Epithelial cell of prostate (primary cell): ENCODE measurements at places on chromosomes 12 and 14.

GRCh38 chr12:132619386-132620112 is 973 bp downstream of the P2RX2 start:
- no peak for DNase-seq

GRCh38 chr14:20306079-20306423 is 300 bp upstream of the TTC5 start:
- DNase-seq, result no peak

DNA sequence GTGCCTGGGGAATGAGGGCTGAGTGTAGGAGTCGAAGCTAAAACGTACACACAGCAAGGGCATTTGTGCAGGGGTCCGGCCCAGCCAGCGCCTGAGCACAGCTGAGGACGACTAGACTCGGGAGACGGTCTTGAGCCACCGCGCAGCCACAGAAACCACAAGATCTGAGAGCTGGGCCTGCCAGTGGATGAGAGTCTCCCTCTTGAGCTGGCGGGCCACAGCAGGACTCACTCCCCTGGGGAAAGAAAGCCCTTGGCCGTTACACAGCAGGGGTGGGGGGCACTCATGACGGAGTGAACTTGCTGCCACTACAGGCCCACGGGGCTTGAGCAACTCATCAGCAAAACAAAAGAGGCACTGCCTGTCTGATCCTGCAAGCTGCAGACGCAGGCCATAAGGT is 23.0 kb downstream of the STX2 start:
- DNase-seq, result no peak

DNA sequence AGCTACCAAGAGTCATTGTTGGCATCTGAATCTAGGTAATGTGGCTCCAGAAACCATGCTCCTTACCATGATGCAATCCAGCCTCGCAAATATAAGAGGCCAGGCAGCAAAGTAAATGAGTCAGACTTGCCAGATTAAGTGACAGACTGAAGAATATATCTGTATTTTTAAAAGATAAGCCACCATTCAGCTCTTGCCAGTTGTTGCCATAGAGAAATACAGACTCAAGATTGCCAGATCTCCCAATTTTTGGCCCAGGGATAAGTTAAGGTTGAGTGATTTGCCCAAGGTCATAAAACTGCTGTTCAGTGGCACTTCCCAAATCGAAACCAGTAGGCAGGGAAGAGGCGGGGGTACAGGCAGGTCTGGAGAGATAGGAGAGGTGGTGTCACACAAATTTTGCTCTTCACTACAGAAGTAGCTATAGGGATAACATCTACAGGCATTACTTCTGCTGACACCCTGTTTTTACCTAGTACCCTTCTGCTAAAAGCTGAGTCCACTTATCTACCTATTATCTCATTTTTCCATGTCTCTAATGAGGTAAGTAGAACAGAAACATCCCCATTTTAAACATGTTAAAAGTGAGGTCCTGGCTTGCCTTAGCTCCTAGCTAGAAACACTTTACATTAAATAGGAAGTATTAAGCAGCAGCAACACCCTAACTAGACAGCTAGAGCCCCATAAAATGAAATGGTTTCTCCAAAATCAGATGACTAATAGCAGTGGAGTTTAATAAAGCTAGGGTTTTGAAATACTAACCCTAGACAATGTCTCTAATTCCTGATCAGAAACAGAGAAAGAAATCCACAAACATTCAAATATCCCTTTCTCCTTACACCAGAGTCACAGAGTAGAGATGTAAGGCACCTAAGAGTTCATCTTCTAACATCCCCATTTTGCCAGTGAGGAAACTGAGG is 19.5 kb downstream of the DCAF5 start:
- no peak for DNase-seq

DNA sequence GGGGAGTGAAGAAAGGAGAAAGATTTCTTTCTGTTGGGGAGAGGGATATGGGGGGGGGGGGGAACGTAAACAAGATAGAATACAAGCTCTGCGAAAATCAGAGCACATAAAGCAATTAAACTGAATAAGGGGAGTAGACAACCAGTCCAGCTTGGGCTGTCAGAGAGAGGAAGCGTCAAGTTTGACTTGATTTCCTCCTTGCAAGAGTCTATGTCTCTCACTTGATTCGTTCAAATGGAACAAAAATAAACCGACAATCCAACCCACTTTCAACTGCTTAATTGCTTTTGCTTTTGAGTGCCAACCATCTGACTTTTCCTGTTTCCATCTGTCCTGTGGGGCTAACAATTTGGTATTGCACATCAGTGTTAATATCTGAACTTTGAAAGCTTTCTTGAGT is 942 bp downstream of the SYT1 start:
- DNase-seq, result no peak

DNA sequence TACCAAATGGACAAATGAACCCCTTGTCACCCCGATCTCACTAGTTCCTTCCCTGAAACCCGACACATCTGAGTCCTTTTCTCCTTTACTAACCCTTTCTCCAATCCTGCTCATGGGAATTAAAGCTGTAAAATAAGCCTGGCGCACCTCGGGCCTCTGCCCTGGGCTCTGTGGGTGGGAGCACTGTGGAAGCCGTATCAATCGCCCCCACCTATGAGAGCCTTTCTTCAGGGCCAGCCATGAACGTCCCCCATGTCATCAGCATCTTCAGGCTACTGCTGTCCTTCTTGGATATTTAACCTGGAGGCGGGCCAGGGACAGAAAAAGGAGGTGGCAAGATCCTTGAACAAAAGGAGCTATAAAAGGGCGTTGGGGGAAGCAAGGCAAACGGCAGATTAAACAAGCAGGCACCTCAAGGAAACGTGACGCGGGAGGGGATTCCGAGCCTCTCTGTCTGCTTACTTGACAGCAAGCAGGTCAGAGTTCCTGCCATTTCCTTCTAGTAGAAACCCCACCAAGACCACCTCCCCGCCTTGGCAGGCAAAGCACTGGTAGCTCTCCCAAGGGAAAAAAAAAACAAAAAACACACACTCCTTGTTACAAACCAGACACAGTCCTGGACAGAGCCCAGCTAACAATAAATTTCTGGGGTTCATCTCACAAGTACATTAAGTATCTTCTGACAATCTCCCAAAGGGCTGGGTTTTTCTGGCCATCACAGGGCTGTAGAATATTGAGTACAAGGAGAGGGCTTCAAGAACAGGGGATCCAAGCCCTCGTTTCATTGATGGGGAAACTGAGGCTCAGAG is 62.9 kb downstream of the DPF3 start:
- no peak for DNase-seq

DNA sequence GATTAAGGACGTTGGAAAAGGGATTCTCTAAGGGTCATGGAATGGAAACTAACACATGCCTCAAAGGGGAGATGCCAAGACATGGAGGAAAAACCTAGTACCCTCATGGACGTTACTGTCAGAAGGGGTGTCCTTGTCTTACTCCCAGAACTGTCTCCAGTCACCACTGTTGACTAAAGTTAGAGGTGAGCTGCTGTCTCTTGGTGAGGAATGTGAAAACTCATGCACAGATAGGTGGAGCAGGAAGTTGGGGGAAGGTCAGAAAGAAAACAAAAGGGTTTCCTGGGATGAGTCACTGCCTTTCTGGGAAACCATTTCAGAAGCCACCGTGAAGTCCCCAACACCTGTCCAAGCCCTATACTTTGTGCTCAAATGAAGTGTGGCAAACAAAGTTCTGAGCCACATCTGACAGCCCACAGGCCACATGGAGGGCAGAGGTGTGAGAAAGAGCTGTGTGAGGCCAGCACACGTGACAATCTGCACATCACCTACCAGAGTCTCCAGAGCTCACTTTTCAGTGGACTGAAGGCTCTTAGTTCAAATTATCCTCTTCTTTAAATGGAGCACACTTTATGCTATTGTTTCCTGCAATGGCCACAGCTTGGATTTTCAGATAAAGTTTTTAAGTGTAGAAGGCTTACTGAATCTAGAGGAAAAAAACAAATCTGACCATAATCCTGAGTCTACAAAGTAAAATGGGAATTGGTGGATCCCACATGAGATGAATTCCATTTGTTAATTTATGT is 92.9 kb upstream of the EGLN3 start:
- peak; percentile 51 for DNase-seq

GRCh38 chr12:64058541-64059265 is 163.4 kb downstream of the KICS2 start:
- DNase-seq, result no peak

DNA sequence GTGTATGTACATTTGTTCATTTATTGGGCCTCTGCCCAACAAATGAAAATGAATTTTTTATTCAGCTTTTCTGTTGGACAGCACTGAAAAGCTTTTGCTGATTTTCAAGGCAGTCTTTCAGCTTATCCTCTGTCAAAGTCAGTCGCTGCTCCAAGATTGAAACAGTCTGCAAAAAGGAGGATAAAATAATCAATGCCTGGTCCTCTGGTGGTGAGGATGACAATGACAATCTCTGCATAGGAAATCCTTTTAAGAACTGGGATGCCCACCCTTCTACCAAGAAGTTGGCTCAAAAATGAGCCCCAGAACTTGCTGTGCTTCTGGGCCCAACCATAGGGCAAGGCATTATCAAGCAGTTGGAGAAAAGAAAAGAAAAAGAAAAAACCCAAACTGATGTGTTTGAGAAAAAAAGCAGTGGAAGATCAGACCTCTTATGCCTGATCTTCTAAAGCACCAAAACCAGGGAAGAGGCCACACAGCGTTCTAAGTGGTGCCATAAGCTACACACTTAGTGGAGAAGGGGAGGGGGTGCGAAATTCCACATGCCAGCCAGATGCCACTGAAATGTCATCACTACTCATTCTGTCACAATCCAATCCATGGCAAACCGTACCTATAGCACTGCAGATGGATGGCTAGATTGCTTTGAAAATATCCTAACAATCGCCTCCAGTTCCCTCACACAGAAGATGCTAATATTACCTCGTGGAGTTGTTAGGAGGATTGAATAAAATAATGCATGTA is 69.0 kb upstream of the DUSP6 start:
- DNase-seq, result no peak

- no peak for DNase-seq
Observed at GRCh38 chr14:76920331-76921087, 94.3 kb downstream of the LRRC74A start.

DNA sequence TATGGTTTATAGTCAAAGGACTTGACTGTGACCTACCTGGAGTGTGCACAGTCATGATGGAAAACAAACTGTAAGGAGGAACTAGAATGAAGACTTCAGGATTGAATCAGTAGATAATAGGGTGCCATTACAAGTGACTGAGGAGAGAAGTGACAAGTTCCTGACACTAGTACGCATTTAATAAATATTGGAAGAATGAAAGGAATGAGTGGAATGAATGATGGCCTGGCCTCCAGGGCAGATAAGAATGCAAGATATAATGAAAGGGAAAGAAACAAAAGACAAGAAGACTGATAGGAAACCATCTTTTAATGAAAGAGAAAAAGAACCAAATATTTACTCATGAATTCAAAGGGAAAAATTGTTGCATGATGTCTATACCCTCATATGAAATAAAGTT is 44.7 kb upstream of the NEDD1 start:
- no peak for DNase-seq

- no peak for DNase-seq
Observed at GRCh38 chr12:121673013-121673511, 3.6 kb upstream of the MORN3 start.

DNA sequence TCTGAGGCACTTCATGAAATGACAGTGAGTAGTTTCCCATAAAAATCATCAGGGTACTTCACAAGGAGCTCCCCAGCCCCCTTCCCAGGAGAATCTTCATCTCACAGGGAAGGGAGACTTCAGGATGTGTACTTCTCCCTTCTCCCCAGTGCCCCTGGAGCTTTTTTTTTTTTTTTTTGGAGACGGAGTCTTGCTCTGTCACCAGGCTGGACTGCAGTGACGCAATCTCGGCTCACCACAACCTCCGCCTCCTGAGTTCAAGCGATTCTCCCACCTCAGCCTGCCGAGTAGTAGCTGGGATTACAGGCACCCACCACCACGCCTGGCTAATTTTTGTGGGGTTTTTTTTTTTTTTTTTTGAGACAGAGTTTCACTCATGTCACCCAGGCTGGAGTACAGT is 10.4 kb downstream of the ITPK1 start:
- no peak for DNase-seq

DNA sequence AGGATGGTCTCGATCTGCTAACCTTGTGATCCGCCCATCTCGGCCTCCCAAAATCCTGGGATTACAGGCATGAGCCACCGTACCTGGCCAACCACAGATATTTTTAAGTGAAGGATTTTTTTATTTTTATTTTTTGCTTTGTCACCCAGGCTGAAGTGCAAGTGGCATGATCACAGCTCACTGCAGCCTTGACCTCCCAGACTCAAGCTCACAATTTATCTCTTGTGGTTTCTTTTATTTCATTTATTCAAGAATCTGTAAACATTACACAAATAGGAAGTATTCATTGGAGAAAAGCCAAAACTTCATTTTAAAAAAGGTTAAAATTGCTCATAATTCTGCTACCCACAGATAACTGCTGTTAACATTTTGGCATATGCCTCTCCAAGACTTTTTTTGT is 13.3 kb downstream of the MOAP1 start:
- DNase-seq, result no peak
